Activated CD8-positive, alpha-beta memory T cell treated with anti-CD3 and anti-CD28 coated beads for 36 hours (primary cell): ENCODE measurements at places on chromosomes 2 and 18. TPM values are rescaled to one million over a fixed set of nuclear protein-coding genes. Genes with fewer than 3 reads are reported as not detected.

Gene ST8SIA5
- not detected for total RNA-seq

Gene FSIP2
- not detected for total RNA-seq

Gene RPRM
- total RNA-seq, result not detected

Gene NFU1
- total RNA-seq, result 40.7 TPM
